Caki2 (cell line): ENCODE measurements at places on chromosomes 4 and X. TPM values are rescaled to one million over a fixed set of nuclear protein-coding genes. Genes with fewer than 3 reads are reported as not detected.

Gene PWWP3B
- not detected in 2 replicates for total RNA-seq

Gene CABS1
- total RNA-seq, result not detected in 2 replicates

Gene ARAP2
- total RNA-seq, result 1.5 and 2.1 TPM in 2 replicates

Gene CT45A6
- not detected in 2 replicates for total RNA-seq

Gene SPARCL1
- 0.20 and 0.51 TPM in 2 replicates for total RNA-seq

Gene FAM193A
- 5.0 and 5.1 TPM in 2 replicates for total RNA-seq

Gene TEX13D
- not detected in 2 replicates for total RNA-seq

Gene MAGEA1
- total RNA-seq, result not detected in 2 replicates

Gene KDR
- not detected in 2 replicates for total RNA-seq

Gene AR
- 13.3 and 17.8 TPM in 2 replicates for total RNA-seq

Gene PPP1R2C
- not detected in 2 replicates for total RNA-seq

Gene EDA
- 0.07 and 1.2 TPM in 2 replicates for total RNA-seq

Gene FAM9B
- not detected in 2 replicates for total RNA-seq

Gene HSFX3
- not detected in 2 replicates for total RNA-seq

Gene SPATA18
- 4.3 and 5.2 TPM in 2 replicates for total RNA-seq

GRCh38 chrX:8845469-8845868 lies 44.3 kb upstream of the FAM9A start:
- no peak for DNase-seq

GRCh38 chr4:89486042-89486441 lies 178.4 kb upstream of the GPRIN3 start:
- DNase-seq, result no peak

DNA sequence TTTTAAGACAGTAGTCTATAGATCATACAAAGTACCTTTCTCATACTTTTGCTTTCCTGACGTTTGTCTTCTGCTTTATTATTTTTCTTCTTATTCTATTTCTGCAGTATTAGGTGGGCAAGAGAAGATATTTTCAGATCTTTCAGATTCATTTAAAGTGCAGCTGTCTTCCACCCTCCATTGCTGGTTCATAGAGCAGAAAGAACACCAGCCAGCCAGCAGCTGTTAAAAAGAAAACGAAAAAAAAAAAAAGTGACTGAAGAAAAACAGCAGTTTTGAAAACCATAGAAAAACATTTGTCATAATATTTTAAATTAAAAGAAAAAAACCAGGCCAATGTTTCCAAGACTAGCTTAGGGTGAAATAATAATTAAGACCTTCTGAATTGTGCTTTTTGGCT lies 42.9 kb downstream of the SMAD1 start:
- no peak for DNase-seq

GRCh38 chrX:130025256-130025655 lies 42.8 kb downstream of the BCORL1 start:
- no peak for DNase-seq

- DNase-seq, result no peak
Measured at GRCh38 chr4:17762726-17763125, 18.7 kb downstream of the FAM184B start.

- no peak for DNase-seq
Measured at GRCh38 chr4:8092282-8092681, 66.3 kb downstream of the ABLIM2 start.

DNA sequence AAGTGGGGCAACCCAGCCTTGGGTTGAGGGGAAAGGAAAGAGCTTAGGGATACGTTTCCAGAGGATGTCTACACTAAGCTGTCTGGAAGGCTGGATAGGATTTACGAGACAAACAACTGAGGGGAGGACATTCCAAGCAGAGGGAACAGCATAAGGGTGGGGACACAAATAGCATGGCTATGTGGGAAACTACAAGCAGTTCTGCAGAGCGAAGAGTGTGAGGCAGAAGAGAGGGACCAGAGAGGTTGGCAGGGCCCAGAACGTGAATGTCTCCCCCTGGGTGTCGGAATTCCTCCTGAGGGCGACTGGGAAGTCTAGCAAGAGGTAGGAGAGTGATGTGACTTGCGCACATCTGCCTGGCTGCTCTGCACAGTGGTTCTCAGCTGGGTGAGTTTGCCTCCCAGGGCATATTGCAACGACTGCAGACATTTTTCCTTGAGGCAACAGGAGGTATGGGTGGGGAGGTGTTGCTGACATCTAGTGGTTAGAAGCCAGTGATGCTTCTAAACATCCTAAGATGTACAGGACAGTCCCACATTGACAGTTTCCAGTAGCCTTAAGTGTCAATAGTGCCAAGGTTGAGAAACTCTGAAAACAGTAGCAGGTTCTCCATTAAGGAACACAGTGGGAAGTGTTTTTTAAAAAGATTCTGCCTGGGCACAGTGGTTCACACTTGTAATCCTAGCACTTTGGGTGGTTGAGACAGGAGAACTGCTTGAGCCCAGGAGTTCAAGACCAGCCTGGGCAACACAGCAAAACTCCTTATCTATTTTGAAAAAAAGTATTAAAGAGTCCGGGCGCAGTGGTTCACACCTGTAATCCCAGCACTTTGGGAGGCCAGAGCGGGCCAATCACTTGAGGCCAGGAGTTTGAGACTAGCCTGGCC lies 9.2 kb downstream of the NDUFA1 start:
- peak; percentile 37 for DNase-seq

DNA sequence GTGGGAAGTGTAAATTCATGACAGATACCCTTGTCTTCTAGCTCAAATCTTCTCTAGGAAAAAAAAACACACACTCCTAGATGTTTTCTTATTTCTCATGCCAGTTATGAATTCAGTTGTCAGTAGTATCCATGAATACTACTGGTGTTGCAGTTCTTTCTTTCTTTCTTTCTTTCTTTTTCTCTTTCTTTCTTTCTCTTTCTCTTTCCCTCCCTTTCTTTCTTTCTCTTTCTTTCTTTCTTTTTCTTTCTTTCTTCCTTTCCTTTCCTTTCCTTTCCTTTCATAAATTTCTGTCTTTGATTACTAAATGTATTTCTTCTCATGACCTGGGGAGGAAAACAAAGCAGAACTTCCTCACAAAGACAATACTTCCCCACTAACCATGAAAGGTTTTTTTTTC lies 253.8 kb downstream of the PCDH7 start:
- DNase-seq, result no peak

DNA sequence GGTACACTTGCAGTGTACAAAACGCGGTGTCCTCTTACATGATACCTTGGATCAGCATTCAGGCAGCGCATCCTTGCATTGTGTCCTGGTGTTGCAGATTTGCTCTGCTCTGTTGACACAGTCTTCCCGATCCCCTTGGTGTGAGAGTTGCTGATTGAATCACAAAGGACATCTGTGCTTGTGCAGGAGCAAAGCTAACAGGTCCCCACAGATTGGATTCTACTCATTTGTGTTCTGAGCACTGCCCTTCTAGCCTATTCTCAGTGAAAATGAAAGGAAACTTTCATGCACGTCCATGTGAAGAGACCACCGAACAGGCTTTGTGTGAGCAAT lies 171.4 kb downstream of the FRMPD4 start:
- no peak for DNase-seq

DNA sequence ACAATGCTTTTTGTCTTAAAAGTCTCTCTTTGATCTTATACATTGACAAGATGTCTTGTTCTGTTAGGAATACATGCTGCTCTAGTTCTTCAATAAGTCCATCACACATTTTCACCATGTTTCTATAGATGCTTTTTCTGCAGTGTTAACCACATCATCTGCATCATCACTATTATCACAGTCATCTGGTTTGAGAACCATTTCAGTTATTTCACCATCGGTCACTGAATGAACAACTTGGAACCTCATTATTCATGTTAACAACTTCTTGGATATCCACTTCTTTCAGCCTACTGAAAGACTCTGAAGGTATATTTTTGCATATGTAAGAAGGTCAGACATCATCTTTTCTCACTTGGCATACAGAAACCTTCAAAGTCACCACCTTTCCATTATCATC lies 975.2 kb downstream of the STIM2 start:
- DNase-seq, result no peak

GRCh38 chr4:96154676-96155075 lies 314.8 kb downstream of the PDHA2 start:
- DNase-seq, result no peak

DNA sequence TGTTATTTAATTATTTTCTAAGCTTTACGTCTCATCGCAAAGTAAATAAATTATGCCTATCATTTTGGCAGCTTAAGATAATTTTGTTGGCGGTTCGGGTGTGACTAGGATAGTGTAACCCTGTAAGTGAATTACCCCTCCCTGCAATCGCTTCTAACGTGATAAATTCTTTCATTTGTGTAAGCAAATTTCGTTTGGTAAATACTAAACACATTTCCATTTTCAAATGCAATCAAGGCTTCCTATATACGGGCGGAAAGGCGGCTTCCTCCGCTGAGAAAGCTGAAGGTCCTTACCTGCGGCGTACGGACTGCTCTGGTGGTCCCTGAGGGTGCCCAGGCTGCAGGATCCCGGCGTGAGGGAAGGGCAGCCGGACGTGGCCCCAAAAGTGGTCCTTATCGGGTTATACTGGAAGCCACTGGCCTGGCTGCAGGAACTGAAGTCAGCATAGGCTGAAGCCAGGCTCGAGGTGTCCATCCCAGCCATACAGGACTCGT lies 403 bp downstream of the PHOX2B start:
- no peak for DNase-seq

- DNase-seq, result no peak
Measured at GRCh38 chr4:94371290-94371689, 28.7 kb upstream of the HPGDS start.

DNA sequence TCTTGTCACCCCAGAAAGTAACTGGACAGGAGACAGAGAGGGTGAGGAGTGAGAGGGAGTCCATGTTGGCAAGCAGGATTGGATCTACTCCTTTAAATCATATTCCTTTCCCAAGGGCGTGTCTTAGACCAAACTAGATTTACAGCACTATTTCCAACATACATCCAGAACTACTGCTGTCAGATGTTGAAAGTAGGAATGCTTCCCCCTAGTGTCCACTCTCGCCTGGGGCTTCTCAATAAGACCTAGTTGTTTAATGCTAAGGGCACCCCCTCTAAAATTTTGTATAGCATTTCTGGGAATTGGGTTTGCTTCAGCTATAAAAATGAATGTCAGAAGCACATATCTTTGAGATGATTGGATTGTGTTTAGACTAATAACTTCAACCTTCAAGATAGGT lies 13.3 kb downstream of the OFD1 start:
- peak; percentile 25 for DNase-seq

DNA sequence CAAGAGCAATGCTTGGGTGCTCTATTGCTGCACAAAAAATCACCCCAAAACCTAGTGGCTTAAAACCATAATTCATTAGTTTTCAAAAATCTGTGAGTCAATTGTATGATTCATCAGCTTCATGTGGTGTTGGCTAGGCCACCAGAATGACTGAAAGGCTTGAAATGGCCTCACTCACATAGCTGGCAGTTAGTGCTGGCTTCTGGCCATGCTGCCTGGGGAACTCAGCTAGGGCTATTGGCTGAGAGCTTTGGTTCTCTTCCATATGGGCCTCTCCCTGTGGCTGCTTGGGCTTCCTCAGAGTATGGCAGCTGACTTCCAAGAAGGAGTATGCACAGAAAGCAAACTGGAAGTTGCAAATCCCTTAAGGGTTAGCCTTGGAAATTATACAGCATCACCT lies 3.1 kb upstream of the MTMR1 start:
- peak; percentile 56 for DNase-seq

GRCh38 chrX:40867352-40867751 lies 132.0 kb upstream of the MED14 start:
- DNase-seq, result peak; percentile 33

DNA sequence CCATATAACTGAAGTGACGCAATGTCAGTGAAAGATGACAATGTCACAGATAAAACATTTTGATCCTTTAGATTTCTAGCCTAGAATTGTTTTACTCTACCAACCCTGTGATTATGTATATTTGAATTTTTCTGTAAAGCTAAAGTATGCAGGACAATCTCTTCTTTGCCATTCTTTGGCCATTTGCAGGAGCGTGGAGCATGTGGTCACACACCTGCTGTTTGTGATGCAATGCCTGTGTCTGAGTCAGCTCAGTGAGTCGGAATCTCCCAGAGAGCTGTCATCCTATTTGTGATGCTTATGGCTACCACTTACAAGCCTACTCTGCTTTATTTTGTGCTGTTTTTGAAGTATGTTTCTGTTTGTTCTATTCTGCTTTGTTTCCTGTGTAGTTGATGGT lies 214.5 kb downstream of the NAF1 start:
- peak; percentile 27 for DNase-seq

DNA sequence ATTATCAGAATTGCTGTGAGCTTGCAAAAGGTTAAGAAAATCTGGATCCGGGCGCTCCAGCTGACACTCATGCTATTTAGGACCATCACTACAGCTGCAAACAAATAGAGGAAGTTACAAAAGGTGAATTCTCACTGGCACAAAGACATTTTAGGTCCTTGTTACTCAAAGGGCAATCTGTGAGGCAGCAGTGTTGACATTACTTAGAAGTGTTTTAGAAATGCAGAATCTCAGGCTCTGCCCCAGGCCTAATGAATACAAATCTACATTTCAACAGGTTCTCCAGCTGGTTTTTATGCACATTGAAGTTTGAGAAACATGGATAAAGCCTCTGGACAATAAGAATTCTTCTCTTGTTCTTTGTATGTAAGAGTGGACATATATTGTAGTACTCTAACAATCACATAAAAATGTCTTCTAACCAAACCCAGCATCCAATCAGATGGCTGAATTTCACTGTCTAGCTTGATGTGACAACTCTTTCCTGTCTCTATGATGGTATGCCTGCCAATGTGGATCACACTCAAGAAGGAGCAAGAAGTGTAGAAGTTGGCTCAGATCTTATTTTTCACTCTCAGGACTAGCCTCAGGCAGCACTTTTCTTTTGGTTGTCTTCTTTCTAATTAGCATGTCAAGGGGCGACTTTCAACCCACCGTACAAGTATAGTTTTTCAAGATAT lies 18.8 kb downstream of the SLC7A11 start:
- no peak for DNase-seq

DNA sequence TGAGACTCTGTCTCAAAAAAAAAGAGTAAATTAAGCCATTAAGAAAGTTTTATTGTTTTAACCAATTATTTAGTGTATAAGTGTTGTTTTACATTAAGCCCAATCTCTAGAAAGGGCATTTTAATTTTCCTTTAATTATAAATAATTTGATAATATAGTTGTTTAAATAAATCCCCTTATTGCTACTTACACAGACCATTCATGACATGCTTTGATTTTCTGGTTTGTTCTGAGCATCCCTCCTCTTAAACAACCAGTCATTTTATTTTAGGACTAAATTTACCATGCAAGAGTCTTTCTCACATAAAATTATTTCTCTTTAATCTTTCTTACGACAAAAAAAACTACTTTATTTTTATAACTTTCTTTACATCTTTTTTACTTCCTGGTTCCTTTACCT lies 23.5 kb upstream of the PAGE5 start:
- no peak for DNase-seq

- DNase-seq, result no peak
Measured at GRCh38 chr4:37927434-37927833, 32.8 kb upstream of the PTTG2 start.

GRCh38 chr4:83382850-83383249 lies 48.2 kb upstream of the HPSE start:
- DNase-seq, result no peak

GRCh38 chr4:40190880-40191815 lies 5.7 kb upstream of the RHOH start:
- DNase-seq, result no peak

DNA sequence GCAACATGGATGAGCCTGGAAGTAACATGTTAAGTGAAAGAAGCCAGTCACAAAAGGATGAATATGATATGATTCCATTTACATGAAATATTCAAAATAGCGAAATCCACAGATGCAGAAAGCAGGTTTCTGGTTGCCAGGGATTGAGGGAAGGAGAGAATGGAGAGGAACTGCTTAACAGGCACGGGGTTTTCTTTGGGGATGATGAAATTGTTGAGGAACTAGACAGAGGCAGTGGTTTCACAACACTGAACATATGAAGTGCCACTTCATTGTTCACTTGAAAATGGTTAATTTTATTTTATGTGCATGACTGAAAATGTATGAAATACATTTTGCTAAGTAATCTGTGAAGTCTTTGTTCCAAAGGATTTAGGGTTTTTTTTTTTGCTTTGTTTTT lies 182.5 kb upstream of the TBL1X start:
- no peak for DNase-seq
